GM03348 (cell line): ENCODE measurements at places on chromosomes 6 and 20.

DNA sequence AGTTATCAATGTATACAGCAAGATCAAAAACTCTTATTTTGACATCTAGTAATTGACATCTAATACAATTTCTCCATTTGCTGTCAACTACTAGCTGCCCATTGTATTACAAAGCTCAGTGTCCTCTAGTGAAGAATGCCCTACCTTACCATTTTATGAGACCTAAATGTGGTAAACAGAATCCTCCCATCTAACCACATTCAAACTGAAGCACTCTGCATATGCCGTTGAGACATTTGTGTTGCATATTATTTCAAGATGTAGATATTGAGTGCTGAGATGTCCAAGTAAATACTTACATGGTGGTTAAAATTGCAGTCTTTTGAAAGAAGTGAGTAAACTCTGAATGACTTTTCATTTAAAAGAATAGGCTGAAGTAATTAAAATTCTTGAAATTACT, 597 bp upstream of the GLYATL3 start:
- no peak for DNase-seq

DNA sequence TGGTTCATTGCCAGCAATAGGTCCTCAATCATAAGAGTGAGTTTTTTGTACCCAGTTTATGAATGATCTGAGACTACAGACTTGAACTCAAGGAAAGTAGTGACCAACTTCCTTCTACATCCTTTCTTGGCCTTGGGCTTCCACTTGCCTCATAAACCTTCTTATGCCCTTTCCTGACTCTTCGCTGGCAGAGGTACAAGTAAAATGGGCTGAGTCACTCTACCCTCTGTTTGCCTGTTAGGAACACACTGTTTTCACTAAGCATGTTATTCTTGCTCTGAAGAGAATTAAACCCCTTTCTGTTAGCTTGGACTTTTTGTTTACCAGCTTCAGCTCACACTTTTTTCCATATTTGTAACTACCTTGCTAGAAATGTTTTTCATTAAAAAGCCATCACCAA, 74.4 kb downstream of the PKHD1 start:
- DNase-seq, result no peak

DNA sequence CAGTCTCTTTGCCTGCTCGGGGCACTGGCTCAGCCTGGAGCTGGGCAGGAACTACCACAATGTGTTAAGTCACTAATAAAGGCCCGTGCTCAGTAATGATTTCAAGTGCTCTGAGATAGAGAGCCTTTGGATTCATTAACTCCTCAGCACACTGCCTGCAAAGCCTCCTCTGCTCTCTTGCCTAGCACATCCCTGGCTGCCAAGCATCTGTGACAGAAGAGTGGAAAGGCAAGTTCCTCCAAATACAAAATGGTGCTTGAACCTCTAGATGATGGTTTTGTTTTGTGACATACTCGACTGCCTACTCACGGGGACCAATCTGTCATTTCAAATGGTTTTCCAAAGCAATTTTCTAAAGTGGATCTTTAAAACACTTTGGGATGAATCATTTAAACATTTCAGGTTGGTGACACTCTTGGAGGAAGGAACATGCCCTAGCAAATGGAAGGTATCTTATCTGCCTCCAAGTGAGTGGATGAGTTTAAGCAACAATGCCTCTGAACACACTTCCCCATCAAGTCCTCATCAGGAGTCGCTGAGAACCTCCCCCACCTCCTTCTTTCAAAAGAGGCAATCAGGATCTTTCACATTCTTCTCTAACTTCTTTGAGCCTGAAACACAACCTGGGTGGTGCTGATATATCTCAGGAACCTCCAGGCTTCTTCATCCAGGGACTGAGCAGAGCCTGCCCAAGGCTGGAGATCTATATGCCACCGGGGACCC, 35.8 kb downstream of the METTL24 start:
- DNase-seq, result no peak

DNA sequence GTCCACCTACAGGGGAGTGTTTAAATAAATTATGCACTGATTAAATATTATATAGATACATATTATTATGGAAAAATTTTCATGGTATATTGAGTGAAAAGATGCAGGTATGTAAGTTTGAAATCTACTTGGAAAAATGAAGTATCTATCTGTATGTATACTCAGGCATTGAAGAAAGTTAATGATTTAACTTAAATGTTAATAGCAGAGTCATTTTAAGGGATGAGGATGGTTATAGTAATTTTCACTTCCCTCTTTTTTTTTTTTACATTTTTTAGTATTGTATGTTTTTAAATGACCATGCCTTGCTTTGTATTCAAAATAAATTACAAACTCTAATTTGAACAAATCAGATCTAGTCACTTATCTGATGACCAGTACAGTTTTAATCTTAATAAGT, 43.2 kb upstream of the NOTCH4 start:
- DNase-seq, result no peak

GRCh38 chr20:36784900-36785299, 11.3 kb upstream of the DSN1 start:
- no peak for DNase-seq

- DNase-seq, result peak; percentile 11
Observed at GRCh38 chr6:93424303-93425064, 5.1 kb upstream of the EPHA7 start.
